Activated CD8-positive, alpha-beta memory T cell treated with anti-CD3 and anti-CD28 coated beads for 24 hours (primary cell): ENCODE measurements at places on chromosomes 1 and 21.

DNA sequence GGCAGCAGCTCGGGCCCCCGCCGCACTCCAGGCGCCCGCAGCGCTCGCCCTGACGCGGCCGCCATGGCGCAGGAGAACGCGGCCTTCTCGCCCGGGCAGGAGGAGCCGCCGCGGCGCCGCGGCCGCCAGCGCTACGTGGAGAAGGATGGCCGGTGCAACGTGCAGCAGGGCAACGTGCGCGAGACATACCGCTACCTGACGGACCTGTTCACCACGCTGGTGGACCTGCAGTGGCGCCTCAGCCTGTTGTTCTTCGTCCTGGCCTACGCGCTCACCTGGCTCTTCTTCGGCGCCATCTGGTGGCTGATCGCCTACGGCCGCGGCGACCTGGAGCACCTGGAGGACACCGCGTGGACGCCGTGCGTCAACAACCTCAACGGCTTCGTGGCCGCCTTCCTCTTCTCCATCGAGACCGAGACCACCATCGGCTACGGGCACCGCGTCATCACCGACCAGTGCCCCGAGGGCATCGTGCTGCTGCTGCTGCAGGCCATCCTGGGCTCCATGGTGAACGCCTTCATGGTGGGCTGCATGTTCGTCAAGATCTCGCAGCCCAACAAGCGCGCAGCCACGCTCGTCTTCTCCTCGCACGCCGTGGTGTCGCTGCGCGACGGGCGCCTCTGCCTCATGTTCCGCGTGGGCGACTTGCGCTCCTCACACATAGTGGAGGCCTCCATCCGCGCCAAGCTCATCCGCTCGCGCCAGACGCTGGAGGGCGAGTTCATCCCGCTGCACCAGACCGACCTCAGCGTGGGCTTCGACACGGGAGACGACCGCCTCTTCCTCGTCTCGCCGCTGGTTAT lies 2.8 kb downstream of the KCNJ9 start:
- peak; percentile 87 for DNase-seq

GRCh38 chr1:162412002-162412401 lies at the start of gene SH2D1B:
SH2D1B (minus strand) TSS chr1:162412136; CDS start chr1:162412016, 120 bp downstream.
- DNase-seq, result no peak

GRCh38 chr1:178143730-178144690 lies 50.1 kb downstream of the RASAL2 start:
- DNase-seq, result no peak

GRCh38 chr1:83641206-83641658 lies 357.7 kb downstream of the TTLL7 start:
- DNase-seq, result no peak

DNA sequence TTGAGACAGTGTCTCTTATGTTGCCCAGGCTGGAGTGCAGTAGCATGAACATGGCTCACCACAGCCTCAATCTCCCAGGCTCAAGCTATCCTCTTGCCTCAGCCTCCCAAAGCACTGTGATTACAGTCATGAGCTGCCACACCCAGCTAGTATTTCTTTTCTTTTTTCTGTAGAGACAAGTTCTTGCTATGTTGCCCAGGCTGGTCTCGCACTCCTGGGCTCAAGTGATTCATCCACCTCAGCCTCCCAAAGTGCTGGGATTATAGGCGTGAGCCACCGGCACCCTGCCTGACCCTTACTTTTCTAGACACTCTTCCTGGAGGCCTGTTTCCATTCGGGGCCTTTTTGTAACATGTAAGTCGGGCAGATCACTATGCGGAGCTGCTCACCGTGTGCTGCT lies 30.1 kb upstream of the SRP9 start:
- no peak for DNase-seq

- peak; percentile 58 for DNase-seq
These were observed 58.7 kb downstream of the RUNX3 start for GRCh38 chr1:24871306-24871901.

DNA sequence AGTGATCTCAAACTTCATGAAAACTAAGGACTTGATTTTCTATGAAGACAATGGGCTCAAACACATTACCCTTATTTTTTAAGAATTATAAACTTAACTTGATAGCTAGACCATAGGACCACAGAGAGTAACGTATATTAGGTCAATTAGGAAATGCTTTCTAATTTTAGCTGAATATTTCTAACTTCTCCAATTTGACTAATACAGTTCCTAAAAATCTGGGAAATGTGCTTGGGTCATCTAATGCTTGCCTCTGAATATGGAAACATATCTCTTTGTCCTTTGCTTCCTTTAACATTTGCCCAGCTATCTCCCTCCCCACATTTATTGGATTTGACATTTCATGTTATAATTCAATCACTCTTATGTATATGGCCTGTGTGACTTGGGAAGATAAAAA lies 141.4 kb downstream of the LHX8 start:
- no peak for DNase-seq

- no peak for DNase-seq
These were observed 103.4 kb downstream of the DENND1B start for GRCh38 chr1:197671920-197672319.

GRCh38 chr1:36285443-36286101 lies 20.6 kb upstream of the SH3D21 start:
- DNase-seq, result peak; percentile 61

GRCh38 chr1:29708796-29709703 lies 472.7 kb downstream of the PTPRU start:
- DNase-seq, result no peak

DNA sequence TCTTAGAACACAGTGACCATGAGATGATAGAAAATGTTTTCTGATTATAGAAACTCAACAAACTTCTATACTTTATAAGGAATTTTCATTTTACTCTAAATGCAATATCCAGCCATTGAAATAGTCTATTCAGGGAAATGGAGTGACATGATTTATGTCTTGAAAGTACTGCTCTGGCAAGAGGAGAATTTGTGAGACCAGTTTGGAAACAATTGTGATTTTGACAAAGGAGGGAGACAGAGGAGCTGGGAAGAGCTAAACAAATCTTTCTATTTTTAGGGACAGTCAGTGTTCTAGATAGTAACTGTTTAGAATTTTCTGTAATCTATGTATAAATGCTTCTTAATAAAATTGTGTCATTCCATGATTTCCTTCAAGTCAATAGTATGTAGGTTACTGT lies 252.3 kb downstream of the FMN2 start:
- DNase-seq, result no peak

DNA sequence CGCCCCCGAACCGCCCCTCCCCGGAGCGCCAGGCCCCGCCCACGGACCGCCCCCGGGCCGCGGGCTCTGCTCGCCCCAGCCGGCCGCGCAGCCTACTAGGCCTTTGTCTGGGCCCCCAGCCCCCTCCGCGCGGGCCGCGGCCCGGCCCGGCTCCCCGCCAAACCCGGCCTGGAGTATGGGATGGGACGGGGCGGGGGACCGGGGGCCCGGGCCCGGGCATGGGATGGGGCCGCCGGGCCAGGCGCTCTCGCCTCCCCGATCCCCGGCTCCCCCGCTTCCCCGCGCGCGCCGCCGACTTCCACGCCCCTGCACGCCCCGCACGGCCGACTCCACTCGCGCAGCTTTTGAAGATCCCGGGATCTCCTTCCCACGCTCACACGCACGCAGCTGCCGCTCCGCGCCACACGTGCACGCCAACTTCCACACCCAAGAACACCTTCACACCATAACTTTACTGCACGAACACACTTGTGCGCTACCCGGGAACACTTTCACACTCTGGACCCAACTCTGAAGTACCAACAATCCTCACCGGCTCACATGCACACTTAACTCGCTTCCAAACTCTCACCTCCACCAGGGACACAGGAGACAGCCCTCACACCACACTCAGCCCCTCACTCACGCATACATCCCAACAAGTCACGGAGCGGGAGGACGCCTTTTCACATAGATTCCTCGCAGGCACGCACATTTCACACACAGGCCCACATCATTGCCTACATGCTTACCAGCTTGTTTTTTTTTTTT lies 437 bp upstream of the HSPG2 start:
- peak; percentile 86 for DNase-seq

DNA sequence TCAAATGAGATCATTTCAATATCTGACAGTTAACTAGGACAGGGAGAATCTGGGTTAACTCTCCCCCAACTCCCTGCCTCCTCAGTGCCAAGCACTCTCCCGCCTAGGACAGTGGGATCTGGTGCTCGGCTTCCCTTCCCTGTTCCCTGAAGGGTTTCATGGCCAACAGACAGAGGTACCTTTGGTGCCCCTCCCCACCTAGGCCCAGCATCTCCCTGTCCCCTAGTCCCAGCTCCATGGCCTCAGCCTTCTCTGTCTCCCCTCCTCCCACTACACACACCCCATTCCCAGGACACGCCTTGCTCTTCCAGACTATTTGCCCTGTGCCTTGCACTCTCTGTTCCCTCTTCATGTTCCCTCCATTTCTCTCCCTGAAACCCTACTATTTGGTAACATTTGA lies 77.1 kb downstream of the CD247 start:
- DNase-seq, result peak; percentile 48

DNA sequence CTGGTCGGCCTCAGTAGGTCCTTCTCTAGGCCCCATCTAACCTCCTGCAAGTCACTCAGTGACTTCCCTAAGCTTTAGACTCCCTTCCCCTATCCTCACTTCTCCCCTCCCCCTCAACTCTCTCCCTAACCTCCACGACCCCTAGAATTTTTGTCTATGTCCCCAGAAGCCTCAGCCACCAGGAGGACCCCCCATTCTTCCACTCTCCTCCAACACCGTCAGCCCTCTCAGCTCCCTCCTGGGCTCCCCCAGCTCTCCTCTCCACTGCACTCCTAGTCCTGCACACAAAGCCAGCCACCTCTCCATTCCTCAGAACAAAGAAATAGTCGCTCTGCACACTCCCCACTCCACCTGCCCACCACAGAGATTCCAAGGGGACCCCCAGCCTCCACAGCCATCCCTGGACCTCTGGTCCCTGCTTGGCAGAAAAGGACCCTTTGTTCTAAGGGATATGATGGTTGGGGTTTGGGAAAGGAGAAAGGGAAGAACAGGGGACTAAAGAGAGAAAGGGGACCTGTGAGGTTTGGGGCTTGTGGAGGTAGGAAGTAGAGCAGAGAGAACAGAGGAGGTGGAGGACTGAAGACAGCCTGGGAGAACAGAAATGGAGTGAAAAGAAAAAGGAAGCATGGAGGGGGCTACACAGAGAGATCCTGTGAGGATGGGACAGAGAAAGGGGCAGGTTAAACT lies 2.8 kb downstream of the ARHGEF2 start:
- no peak for DNase-seq

GRCh38 chr1:67429011-67429527 lies 1.1 kb downstream of the SERBP1 start:
- peak; percentile 82 for DNase-seq

- no peak for DNase-seq
These were observed 63.0 kb upstream of the RGS1 start for GRCh38 chr1:192512426-192513162.

- DNase-seq, result no peak
These were observed 116.6 kb upstream of the PRDX6 start for GRCh38 chr1:173360487-173361063.

DNA sequence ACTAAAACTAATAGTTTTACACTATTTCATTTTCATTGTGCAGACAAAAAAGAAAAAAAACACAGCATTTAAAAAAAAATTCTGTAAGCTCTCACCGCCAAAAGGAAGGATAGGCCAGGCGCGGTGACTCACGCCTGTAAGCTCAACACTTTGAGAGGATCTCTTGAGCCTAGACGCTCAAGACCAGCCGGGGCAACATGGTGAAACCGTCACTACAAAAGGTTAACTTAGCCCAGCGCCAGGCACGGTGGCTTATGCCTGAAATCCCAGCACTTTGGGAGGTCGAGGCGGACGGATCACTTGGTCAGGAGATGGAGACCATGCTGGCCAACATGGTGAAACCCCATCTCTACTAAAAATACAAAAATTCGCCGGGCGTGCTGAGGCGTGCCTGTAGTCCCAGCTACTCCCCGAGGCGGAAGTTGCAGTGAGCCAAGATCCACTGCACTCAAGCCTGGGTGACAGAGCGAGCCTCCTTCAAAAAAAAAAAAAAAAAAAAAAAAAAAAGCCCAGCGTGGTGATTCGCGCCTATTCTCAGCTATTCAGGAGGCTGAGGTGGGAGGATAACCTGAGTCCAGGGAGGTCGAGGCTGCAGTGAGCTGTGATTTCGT lies 14.3 kb upstream of the SPEN start:
- DNase-seq, result peak; percentile 70

DNA sequence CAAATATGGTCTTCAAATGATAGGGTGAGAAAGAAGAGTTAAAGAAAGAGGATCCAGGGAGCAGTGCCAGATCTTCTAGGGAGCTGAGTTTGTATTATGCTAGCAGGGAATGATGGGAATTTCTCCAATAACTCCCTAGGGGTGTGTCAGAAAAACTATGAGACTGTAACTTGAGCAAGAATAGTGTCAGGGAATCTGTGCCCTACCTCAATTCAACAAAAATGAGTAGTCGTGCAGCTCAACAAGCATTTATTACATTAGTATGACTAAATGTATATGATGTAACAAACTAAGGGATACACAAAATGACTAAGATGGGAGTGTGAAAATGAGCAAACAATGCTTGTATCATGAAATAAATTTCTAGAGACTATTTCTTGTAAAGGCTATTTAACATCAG lies 24.2 kb downstream of the SPAG17 start:
- no peak for DNase-seq

DNA sequence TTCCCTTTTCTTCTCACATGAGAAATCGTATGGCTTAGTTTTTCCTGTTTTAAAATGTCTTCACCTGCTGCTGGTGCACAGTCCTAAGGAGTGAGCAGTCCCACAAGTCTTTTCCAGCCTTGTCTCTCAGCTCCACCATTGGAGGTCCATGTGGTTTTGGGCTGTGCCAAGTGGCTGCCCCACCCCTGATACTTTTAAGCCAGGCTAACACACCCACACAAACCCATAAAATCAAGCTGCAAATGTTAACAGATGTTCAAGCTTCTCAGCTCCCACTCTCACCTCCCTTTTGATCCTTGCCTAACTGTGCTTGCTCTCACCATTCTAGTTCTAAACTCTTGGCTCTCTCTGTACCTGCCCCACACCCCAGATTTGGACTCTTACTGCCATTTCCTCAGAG lies 74.5 kb upstream of the COL24A1 start:
- DNase-seq, result no peak

GRCh38 chr1:60924964-60925798 lies 157.2 kb upstream of the NFIA start:
- DNase-seq, result no peak

GRCh38 chr1:18879791-18880309 lies 20.4 kb upstream of the TAS1R2 start:
- no peak for DNase-seq

DNA sequence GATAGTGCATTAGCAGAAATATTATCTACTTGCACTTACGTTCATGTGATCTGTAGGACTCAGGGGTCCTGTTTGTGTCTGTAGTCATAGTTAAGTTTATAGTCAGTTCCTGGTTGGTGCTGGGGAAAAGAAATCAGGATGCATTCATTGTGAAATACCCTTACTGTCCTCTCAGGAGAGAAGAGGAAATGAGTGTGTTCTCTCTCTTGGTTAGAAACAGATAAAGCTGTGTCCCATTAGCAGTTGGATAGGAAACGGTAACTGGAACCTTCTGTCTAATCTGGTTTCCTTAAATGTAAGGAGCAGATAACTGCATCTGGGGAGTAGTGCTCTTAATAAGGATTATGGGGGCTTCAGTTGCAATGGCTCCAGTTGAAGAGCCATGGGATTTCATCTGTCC lies 8.9 kb downstream of the SDCCAG8 start:
- no peak for DNase-seq
